ENCODE measurements at places on chromosomes 6 and 20.

- DNase-seq = no peak
These were observed 89.6 kb downstream of the MRAP2 start for GRCh38 chr6:84123186-84123585.

DNA sequence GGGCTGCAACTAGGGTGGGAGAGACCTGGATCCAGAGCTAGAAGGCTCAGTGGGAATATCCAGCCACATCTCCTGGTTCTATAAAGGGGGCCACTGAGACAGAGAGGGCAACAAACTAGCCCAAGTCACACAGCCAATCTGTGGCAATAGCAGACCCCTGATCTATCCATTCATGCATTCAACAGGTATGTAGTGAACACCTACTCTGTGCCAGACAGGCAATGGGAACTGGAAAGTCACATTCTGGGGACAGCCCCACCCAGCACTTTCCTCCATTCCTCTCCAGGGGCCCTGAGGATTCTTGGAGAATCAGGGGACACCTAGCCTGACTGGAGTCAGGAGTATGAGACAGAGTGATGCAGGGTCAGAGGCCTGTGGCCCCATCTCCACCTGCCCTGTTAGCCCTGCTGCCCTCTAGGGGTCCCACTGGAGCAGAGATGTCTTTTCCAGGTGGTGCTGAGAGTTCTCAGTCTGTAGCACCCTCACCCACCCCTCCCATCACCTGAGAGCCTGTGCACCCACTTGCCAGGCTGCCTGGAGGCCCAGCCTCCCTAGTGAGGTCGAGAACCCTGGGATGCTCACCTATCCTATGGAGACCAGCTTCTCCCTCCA, 13.6 kb downstream of the BPIFA2 start:
- DNase-seq = no peak

GRCh38 chr6:96304997-96305396, 216.6 kb upstream of the UFL1 start:
- no peak for DNase-seq

GRCh38 chr6:39247667-39248194, 18.5 kb upstream of the KCNK5 start:
- DNase-seq = no peak

GRCh38 chr6:33751771-33752645, 5.3 kb upstream of the IP6K3 start:
- no peak for DNase-seq

DNA sequence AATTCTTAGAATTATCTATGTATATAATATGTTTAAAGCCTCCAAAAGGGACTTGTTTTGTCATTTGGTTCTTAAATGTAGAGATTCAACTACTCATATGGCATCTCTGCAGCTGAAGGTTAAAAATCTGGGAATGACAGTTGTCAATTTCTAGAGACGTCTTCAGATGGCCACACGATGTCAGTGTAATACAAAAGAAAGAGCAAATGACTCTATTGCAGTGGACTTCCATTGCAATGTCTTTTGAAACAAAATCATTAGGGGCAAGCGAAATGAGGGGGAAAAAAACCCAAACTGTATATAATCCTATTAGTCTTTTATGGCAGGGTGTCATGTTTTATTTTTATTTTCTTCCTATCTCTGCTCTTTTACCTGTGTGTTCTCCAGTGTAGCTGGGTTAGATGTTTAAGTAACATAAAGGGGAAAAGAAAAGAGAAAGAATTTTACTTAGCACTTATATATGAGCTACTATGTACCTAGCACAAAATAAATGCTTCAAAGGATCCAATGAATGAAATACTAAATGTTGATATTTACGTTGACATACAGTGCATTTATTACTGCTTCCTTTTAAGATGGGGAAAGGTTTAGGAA, 26.2 kb downstream of the CCN2 start:
- no peak for DNase-seq

DNA sequence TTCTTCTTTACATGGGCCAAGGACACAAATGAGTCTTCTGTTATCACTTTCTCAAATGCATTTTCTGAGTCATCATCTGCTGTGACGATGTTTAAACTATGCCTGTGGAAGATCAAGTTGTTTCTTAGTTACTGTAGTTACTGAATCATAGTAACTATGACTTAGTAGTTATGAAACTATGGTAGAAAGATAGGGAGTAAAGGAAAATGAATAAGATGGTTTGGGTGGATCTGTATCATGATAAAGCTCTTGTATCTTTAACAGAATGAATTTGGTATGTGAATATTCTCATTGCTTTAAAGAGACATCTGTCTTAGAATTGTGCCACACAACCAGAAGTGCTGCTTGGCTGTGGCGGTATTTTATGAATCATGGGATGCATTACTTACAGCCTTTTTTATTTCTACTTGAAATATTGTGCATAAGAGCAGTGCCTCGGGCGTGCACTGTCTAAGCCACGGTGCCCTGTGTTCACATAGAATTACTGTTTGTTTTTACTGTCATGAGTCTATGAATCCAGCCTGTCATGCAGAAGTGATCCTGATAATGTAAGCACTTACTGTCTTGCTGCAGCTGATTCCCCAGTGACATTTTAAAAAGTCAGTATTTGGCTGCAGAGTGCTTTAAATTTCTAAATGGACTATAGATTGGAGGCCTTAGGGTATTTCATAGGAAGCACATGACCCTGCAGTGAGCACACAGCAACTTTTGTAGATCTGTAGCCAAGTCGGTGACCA, 215.2 kb downstream of the TMEM242 start:
- no peak for DNase-seq

All from CD4-positive, alpha-beta T cell treated with Interleukin-21 for 1 hour (primary cell).